ENCODE measurements at places on chromosomes 11 and 22. TPM values are rescaled to one million over a fixed set of nuclear protein-coding genes. Genes with fewer than 3 reads are reported as not detected.

NCF4 gene
- not detected for total RNA-seq

FGF19 gene
- total RNA-seq, result not detected

BDNF gene
- total RNA-seq, result 24.4 TPM

CEP126 gene
- total RNA-seq, result 2.1 TPM

TRIM51 gene
- total RNA-seq, result not detected

H19 gene
- 0.70 TPM for total RNA-seq

EFEMP2 gene
- 97.3 TPM for total RNA-seq

GCAT gene
- 14.3 TPM for total RNA-seq

C22orf31 gene
- total RNA-seq, result not detected

PHF21B gene
- total RNA-seq, result 6.3 TPM

MPZL3 gene
- 8.5 TPM for total RNA-seq

MUC6 gene
- not detected for total RNA-seq

CRACR2B gene
- total RNA-seq, result 2.6 TPM

CABP4 gene
- total RNA-seq, result not detected

CRYBB2 gene
- total RNA-seq, result not detected

SEZ6L gene
- total RNA-seq, result 2.2 TPM

Data from astrocyte (in vitro differentiated cells and primary cell).